Hepatic stellate cell (primary cell): ENCODE measurements at places on chromosomes 6 and 20.

GRCh38 chr6:133956416-133957049, 3.5 kb downstream of the TBPL1 start:
- no peak for DNase-seq

- no peak for DNase-seq
These were observed 37.5 kb downstream of the PTK7 start for GRCh38 chr6:43113431-43114260.

DNA sequence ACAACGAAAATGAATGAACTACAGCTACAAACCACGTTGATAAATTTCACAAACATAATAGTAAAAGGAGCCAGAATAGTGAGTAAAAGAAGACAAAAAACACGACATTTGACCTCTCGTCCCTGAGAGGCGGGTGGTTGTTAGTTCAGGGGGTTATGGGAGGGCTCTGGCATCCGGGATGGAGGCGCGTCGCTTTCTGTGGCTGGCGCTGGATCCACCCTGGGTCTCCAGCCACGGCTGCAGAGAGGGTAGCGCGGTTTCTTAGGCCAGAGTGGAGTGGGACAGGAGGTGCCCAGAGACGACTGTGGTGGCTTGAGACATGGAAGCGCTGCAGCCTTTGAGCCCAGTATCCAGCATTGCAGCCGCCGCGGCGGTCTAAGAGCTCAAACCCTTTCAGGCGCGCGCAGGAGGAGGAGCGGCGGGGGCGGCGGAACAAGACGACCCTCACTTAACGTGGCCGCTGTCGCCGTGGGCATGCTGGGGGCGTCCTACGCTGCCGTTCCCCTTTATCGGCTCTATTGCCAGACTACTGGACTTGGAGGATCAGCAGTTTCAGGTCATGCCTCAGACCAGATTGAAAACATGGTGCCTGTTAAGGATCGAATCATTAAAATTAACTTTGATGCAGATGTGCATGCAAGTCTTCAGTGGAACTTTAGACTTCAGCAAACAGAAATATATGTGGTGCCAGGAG, 3.7 kb upstream of the ZSCAN23 start:
- DNase-seq = no peak

DNA sequence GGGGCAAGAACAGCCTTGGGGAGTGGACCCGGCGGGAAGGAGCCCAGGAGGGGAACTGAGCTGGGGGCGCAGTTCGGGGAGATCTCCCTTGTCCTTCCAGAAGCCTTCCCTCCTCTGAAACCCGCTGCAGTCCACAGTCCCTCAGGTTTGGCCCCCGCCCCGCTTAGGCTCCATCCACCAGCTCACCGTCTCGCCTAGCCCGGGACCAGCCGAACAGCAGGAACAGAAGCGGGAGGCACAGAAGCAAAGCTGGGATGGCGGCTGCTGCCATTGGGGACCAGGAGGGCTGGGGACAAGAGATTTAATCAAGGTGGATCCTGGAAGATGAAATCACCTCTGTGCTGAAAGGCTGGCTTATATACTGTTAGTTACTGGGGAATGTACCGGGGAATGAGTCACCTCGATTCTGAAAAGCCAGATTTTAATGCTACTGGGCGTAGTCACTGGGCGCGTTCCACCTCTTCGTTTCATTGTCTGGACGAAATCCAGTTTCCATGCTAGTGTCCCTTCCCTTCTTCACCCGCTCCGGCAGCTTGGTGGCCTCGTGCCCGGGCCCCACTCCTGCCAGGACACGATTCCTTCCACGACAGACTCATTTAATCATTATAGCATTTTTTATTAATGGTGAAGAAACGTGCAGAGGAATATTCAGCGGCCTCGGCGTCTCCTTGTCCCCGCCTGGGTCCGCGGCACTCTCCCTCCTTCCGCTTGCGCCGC, at the start of gene RAET1L:
RAET1L (minus strand) TSS at position 332 of the 717 bp plus-strand sequence; CDS start at position 271, 61 bp downstream.
- DNase-seq = peak; percentile 57
